ENCODE measurements at places on chromosomes 5 and 9.

DNA sequence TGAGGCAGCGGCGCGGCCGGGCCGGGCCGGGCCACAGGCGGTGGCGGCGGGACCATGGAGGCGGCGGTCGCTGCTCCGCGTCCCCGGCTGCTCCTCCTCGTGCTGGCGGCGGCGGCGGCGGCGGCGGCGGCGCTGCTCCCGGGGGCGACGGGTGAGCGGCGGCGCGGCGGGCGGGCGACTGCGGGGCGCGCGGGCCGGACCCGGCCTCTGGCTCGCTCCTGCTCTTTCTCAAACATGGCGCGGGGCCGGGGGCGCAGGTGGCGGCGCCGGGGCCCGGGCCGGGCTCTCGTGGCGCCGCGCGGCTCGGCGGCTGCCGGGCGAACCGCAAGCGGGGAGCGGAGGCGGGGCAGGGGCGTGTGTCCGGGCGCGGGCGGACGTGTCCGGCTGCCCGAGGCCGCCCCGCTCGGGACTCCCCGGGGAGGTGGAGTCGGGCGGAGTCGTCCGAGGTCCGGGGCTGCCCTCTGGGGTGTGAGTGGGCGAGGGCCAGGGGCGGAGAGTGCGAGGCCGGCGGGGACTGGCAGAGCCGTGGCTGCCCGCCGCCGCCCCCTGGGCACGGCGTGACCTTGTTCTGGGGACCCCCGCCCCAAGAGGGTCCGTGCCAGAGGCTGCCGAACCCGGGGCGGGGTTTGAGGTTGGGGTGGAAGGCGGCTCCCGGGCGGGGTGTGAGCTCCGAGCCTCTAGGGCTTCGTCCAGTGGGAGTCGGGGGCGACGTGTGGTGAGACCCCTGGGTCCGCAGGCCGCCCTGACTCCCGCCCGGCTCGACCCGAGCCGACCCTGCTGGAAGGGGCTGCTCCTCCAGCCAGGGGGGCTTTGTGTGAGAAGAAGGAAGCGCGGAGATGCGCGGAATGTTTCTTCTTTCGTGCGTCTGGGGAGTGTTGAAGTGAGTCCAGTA, 485 bp downstream of the TGFBR1 start:
- no peak for DNase-seq

GRCh38 chr5:113433071-113433470, 1.7 kb downstream of the TSSK1B start:
- DNase-seq = no peak

GRCh38 chr5:151952238-151952637, 27.6 kb upstream of the GLRA1 start:
- DNase-seq = no peak

GRCh38 chr9:84811072-84811750, 141.7 kb downstream of the NTRK2 start:
- DNase-seq = no peak
